ENCODE measurements at places on chromosomes 11 and 22.

GRCh38 chr11:75298191-75298975, 53.1 kb downstream of the ARRB1 start:
- no peak for DNase-seq

- DNase-seq, result no peak
Measured at GRCh38 chr11:79033833-79034232, 407.0 kb downstream of the TENM4 start.

DNA sequence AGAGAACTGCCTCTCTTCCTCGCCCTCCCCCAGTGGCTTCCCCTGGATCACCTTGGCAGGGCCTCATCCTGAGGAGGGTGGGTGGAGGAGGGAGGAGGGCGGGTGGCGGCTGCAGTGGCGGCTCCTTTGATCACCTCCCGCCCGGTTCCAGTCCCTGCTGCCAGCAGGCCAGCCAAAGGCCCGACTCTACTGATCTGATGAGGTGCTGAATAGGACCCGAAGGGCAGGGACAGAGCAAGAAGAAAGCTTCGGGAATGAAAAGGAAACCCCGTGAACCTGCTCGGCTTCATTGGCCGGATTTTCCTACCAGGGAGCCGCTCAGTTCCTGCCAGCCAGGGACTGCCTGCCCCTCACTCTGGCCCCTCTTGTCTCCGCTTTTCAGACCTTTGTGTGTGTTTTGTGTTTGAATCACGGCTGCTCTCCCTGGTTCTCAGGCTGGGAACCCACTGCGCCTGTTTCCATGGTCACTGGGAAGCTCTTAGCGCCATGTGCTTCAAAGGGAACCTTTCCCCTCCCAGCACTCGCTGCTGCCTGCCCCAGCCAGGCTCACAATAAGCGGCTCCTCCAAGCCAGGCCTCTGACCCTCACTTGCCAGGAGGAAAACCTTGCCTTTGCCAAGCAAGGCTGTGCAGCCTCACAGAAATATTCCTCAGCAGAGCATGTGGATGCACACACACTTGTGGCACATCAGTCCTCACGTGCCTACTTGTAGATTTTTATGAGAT, 56.8 kb downstream of the C22orf31 start:
- DNase-seq, result peak; percentile 18

DNA sequence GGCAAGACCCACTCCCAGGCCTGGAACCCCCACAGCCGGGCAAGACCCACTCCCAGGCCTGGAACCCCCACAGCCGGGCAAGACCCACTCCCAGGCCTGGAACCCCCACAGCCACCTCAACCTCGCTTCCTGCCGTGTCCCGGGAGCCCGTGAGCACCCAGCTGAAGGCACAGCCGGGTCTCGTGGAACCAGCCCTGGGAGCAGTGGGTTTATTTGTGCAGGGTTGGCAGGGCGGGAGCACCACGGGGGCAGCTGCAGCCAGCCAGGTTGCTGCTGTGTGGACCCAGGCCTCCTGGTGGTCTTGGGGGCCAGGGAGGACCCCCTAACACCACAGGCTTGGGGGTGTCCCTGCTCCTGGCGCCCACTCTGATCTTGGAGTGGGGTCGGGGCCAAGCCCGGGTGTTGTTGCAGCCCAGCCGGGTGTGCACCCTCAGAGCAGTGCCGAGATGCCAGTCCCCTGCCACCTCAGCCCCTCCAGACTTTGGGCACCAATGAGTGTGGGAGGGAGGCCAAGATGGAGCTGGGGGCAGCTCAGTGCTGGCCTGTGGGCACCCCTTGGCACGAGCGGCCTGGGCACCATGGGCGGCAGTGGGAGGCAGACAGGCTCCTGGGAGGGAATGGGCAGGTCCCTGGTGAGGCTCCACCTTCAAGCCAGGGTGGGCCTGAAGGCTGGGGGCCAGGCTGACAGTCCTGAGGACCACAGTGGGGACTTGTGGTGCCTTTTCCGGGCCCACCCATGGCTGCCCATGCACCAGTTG, 8.2 kb upstream of the PKP3 start:
- no peak for DNase-seq

DNA sequence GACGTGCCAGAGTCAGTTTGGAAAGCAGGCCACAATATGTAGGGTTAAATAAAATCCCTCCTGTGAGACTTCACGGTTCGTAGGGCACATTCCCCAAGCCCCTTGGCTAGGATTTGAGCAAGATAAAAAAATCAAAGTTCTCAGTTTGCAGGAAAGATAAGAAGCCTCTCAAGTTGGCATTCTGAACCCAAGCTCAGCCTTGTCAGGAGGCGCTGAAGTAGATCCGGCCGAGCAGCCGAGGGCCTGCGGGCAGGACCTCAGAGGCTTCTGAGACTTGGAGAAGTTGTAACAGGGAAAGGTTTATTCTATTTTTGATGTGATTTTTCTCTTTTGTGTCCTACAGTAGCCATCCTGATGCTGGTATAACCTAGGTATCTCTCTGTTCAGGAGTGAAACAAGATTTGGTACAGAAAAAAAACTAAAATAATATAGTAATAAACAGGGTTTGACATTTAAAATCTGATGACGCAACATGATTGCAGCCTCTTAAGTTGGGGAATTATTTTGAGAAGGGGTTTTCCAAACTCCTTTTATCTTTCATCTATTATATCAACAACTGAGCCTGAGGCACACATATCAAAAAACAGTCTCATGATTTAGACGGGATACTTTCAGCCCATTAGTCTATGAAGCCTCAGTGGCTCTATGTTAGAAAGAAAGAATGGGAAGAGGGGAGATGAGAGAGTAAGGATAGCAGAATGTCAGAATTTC, 10.1 kb downstream of the PATE2 start:
- DNase-seq, result no peak

GRCh38 chr22:48357196-48357595, 1470.5 kb downstream of the BRD1 start:
- no peak for DNase-seq

DNA sequence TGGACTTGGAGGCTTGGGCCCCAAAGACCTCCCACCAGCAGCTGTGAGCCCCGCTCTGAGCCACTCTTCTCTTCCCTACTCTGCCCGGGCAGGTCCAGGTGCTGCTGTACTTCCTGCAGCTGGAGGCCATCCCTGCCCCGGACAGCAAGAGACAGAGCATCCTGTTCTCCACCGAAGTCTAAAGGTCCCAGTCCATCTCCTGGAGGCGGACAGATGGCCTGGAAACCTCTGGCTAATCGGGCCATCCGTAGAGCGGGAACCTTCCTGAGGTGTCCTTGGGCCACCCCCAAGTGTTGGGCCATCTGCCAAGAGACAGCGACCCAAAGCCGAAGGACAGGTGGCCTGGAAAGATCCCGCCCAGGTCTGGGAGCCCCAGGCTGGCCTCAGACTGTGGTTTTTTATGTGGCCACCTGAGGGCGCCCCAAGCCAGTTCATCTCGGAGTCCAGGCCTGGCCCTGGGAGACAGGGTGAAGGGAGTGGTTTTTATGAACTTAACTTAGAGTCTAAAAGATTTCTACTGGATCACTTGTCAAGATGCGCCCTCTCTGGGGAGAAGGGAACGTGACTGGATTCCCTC, 135.1 kb downstream of the BCR start:
- DNase-seq, result peak; percentile 20

- DNase-seq, result no peak
Measured at GRCh38 chr11:18294862-18295261, 27.1 kb downstream of the HPS5 start.

Measured in astrocyte of the cerebellum (primary cell).